Stimulated activated CD8-positive, alpha-beta memory T cell treated with anti-CD3 and anti-CD28 coated beads, Interleukin-12 subunit alpha, Interleukin-12 subunit beta, amount 100 ng/mL, for 4 hours (primary cell): ENCODE measurements at places on chromosomes 12 and 14.

- DNase-seq: no peak
Measured at GRCh38 chr12:47020211-47020821, 59.1 kb upstream of the PCED1B start.

- no peak for DNase-seq
Measured at GRCh38 chr12:122043476-122043875, 21.8 kb downstream of the BCL7A start.

GRCh38 chr12:129651951-129652350, 251.9 kb downstream of the TMEM132D start:
- DNase-seq: no peak

DNA sequence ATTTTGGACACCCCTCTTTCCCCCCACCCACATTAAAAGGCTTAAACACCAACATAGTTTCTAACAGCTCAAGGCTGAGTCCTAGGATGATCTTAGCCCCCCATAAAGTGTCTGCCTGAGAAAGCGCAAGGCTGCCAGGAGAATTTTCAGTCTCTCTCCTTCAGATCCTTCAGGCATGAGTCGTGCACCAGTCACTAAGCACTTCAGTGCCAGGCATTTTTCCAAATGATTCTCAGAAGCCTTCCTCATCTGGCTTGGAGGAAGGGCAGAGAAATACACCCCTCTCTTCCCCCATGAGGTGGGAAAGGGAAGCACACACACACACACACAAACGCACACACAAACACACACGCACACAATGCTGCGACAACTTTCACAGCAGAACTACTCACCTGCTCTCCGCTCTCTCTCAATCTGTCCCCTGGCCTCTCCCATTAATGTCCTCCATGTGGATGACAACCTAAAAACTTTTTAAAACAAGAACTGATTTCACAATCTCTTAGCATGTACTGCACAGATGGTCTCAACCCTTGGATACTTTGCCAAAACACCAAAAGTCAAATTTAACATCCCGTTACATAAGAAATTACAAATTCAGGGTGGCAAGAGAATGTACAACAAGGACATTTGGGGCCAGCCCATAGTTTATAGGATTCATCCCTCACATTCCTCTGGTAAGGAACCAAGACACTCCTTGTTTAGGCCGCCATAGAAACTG, 49.8 kb downstream of the CKAP4 start:
- no peak for DNase-seq

- DNase-seq: no peak
Measured at GRCh38 chr12:121653999-121654398, 15.5 kb downstream of the MORN3 start.

DNA sequence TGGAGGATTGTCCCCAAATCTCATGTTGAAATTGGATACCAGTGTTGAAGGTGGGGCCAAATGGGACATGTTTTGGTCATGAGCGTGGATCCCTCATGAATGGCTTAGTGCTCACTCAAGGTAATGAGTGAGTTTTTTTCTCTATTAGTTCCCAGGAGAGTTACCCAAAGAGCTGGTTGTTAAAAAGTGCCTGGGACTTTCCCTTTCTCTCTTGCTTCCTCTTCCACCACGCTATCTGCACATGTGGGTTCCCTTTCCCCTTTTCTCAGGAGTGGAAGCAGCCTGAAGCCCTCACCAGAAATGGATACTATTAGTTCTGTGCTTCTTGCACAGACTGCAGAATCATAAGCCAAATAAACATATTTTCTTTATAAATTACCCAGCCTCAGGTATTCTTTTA, 465.4 kb downstream of the FSCB start:
- no peak for DNase-seq

DNA sequence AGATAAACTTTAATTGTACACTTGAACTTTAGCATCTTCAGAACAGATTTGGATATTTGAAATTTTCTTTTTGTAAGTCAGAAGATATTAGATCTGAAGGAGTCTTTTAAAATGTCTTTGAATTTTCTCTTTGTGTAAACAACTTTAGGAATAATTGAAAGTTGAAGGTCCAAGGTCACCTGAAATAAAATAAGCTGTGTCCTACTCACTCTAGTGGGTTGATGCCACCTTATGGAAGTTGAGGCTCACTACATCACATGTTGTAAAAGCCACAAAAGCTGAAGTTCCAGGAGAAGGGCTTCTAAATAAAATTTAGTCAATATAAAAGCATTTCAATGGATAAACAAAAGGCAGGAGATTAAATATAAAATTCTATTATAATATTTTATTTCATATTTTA, 122.0 kb upstream of the ATXN7L3B start:
- DNase-seq: no peak

GRCh38 chr14:52079239-52079959, 10.5 kb upstream of the NID2 start:
- DNase-seq: no peak

- no peak for DNase-seq
Measured at GRCh38 chr12:98559666-98560065, 33.8 kb upstream of the SLC25A3 start.

DNA sequence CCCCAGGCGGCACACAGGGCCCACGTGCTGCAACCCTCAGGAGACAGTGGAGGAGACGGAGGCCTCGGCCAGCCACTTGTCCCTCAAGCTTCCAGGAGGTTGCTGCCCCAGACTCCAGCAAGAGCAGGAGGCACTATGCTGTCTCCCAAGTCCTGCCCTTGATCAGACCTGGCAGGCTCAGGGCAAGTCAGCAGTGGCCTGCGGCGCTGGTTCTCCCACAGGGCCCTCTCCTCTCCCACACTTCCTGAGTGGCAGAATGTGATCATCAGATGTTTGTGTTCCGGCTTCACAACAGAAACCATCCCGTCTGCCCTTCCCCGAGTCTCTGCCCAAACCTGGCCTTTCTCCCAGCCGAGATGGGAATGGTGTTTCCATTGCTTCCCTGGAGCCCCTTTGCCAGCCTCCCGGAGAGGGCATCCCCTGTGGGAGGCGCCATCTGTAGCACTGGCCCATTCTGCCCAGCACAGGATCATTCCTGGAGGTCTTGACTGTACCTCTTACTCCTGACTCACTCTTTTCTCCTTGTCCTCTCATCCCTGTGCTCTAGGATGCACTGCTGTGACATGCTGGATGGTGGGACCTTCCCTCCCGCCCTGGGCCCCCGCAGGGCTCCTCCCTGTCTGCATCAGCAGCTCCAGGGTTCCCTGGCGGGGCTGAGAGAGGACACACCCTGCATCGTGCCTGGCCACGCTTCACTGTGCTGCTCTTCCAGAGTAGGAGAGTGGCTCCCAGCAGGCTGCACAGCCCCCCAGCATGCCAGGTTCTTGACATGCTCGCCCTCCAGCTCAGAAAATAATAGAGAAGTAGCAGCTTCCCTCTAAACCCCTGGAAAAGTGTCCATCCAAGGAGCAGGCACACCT, 114.7 kb upstream of the FKBP4 start:
- DNase-seq: no peak

DNA sequence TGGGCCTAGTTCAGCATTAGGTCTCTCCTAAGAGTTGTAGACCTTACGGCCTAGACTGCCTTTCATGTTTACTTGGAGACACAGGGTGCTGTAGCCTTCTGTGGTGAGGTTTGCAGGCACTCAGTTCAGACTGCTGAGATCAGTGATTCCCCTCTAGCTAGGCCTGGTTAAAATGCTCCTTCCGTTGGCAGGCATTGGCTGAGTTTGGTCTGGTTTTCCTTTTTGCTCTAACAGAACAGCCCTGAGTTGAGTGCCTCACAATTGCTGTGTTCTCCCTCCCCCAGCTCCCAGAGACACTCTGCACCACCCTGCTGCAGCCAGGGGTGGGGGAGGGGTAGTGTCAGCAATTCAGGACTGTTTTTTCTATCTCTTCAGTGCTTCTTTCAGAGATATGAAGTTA, 178.9 kb upstream of the DYRK2 start:
- DNase-seq: no peak

DNA sequence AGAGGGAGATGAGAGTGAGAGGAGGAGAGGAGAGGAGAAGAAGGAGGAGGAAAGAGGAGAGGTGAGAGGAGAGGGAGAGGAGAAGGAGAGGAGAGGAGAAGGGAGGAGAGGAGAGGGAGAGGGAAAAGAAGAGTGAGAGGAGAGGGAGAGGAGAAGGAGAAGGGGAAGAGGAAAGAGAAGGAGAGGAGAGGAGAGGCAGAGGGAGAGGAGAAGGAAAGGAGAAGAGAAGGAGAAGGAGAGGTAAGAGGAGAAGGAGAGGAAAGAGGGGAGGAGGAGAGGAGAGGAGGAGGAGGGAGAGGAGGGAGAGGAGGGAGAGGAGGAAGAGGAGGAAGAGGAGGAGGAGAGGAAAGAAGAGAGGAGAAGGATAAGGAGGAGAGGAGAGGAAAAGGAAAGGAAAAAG, 266.8 kb downstream of the ITPR2 start:
- no peak for DNase-seq

- DNase-seq: no peak
Measured at GRCh38 chr12:70698345-70698744, 61.1 kb upstream of the PTPRB start.

- no peak for DNase-seq
Measured at GRCh38 chr12:22971247-22971646, 346.3 kb downstream of the ETNK1 start.

GRCh38 chr12:124536641-124537040, 30.8 kb downstream of the NCOR2 start:
- no peak for DNase-seq

- DNase-seq: no peak
Measured at GRCh38 chr12:86787419-86787818, 531.2 kb upstream of the MGAT4C start.

DNA sequence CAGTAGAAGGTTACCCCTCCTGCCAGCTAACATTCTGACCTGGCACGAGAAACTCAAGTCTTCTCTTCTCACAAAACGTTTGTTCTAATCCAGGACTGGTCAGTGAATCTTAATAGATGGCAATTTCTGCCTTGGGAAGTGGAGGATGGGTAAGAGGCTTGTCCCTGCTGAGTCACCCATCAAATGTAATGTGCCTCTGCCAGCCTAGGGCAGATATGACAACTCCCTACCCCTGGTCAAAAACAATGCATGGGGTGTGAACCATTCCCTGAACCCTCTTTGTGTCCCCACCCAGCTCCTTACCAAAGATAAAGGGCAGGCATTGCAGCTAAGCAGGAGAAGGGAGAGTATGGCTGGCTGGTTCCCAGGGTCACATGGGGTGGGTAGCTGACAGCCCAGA, 1052.9 kb downstream of the GALC start:
- no peak for DNase-seq

DNA sequence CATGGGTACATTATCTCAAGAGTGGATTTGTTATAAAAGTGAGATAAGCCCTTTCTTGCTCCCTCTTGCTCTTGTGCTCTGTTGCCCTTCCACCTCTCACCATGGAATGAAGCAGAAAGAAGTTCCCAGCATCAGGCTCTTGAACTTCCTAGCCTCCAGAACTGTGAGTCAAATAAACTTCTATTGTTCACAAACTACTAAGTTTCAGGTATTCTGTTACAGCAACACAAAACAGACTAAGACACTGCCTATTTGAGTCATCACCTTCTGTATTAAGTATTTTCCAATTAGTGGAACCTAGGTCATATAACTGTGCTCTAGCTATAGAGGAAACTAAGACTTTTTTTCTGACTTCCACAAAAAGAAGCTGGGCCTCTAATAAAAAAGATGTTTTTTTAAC, 201.2 kb upstream of the FOXG1 start:
- no peak for DNase-seq

- DNase-seq: no peak
Measured at GRCh38 chr12:122206976-122207375, 3.5 kb downstream of the B3GNT4 start.

- DNase-seq: no peak
Measured at GRCh38 chr12:25759752-25760151, 198.7 kb upstream of the RASSF8 start.

GRCh38 chr12:54463034-54463433, 10.4 kb downstream of the GTSF1 start:
- DNase-seq: no peak

DNA sequence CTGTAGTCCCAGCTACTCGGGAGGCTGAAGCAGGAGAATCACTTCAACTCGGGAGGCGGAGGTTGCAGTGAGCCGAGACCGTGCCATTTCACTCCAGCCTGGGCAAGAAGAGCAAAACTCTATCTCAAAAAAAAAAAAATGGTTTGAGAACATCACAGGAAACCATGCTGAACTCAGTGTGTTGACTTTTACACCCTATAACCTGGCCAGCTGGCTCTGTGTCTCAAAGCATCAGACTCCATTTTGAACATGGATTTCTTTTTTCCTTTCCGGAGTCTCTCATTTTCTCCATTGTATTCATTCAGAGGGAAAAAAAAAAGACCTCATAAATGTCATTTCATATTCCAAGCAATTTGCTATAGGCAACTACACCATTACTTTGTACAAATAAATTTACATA, 63.2 kb upstream of the FOXN3 start:
- DNase-seq: no peak

GRCh38 chr14:102197317-102197853, 57.7 kb downstream of the WDR20 start:
- no peak for DNase-seq

DNA sequence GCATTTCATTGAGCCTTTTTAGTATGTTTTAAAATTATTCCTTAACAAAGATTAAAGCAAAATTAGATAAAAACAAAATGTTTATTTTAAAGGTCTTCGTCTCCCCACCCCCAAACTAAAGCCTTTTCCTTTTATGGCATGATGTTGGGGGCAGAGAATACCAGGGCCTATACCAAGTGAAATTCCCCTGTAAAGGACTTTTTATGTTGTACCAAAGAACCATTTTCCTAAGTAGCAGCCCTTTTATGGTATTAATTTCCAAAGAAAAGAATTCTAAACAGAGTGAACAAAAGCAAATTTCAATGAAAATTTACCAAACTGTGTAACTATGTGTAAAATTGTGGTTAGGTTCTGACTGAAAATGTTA, 71.9 kb upstream of the GNPNAT1 start:
- DNase-seq: no peak

DNA sequence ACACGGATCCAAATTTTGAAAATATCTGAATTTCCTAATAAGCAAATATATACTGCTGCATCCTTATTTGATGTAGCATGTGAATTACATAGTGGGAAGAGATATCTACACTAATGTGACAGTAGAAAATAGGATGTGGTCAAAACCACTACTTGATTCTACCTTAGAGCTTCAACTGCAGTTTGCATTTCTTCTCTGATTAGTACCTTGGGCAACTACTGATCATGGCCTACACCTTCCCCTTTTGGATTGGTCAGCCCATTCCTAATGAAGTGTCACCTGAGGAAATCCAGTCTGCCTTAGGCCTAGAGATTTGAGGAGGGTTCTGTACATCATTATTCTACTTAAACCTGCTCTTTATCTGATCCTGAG, 10.7 kb downstream of the LLPH start:
- DNase-seq: no peak
